ENCODE measurements at places on chromosomes 5 and 9.
A peak's percentile ranks its signal among the peaks of the same experiment; 100 is the strongest.

- no peak for DNase-seq
Measured at GRCh38 chr5:73199671-73200070, 26.7 kb downstream of the TMEM174 start.

- no peak for DNase-seq
Measured at GRCh38 chr5:75961818-75962217, 121.4 kb upstream of the SV2C start.

DNA sequence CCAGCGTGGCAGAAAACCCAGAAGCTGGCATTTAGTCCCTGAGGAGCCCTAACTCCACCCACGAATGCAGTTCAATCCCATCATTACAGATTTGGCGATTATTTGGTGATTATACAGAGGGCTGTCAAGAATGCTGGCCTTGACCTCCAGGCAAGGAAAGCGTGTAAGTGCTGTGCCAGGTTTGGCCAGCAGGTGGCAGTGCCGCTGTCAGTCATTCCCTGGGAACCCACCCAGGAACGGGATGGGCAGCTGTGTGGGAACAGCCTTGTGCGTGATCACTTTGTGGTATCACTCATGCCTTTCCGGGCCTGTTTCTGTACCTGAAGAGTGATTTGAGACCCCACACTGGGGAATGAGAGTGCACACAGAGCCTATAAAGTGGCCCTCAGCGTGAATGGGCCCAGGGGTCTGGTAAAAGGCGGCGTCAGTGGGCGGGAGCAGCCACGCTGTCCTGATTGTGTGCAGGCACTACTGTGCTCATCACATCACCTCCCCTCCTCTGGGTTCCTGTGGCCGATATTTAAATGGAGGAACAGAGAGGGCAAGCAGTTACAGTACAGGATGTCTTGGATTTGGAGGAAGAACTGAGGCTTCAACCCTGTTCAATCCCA, 215.6 kb downstream of the ROR2 start:
- DNase-seq, result peak; percentile 9

DNA sequence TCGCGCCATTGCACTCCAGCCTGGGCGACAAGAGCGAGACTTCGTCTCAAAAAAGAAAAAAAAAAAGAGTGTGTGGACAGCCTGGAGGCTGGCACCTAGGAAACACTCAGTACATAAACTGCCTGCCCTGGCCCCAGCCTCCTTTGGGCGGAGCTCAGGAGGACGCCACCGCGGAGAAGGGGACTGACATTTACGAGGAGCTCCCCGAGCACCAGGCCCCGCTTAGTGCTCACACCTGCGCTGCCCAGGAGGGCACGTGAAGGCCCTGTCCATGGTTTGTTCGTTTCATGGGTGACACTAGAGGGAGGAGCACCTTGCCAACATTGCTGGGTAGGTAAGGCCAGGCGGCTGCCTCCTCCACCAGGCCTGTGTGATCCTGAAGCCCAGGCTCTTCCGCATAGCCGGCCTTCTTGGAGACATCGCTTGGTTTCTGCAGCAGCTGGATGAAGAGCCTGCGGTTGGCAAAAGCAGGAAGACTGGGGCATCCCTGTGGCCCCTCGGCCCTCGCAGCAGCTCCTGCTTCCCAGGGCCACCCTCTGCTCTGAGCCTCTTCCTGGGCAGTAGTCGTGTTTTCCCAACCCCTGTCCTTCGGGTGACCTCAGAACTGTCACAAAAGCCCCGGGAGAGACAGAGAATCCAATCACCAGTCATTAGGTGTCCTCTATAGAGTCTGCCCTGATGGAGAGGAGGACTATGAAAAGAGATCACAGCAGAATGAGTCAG, 26.2 kb upstream of the LAMC3 start:
- DNase-seq, result no peak

DNA sequence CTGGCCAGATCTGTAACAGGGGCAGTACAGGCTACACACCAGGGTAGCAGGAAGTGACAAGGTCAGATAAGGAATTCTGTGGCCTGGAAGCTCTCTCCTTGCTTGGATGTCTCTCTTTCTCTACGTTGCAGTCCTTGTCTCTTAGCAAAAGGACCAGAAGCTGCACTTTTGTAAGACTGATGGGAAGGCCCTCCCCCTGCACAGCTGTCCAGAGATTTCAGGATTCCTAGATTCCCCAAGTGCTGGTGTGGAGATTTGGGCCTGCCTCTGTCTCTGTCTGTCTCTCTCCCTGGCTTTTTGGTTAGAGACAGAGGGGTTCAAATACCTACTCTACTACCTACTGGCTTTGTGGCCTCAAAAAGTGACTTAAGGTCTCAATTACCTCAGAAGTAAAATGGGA, 10.0 kb upstream of the CNTFR start:
- no peak for DNase-seq

DNA sequence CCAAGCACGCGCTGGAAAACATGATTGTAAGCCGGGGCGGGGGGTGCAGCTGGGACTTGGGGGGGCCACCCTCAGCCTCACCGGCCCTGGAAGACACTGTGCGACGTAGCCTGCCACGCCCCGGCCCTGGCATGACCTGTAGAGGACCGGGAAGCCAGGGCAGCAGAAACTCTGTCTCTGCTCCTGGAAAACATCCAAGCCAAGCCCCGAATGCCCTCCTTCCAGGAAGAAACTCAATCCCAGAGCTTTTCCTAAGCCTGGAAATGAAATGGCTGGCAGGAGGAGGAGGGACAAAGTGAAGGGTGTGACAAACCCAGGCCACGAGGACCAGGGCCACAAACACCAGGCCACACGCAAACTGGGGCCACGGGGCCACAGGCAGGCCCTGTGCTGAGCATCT, 55.4 kb downstream of the KCNT1 start:
- no peak for DNase-seq

DNA sequence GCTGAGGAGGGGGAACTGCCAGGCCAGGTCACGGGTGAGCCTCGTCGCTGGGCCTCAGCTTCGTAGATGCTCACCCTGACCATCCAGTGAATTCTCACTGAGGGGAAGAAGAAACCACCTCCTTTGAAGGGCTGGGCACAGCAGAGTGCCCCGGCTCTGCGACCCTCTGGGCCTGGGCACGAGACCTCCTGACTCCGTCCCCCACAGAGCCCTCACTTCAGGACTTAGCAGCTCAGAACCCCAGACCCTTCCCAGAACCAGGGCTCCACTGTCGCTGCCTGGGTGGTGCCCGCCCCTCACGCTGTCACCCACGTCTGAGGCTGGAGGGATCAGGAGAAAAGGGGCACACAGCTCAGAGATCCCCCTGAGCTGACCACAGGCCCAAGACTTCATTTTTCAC, 34.3 kb upstream of the TMEM250 start:
- DNase-seq, result no peak

- no peak for DNase-seq
Measured at GRCh38 chr9:21679432-21679831, 123.0 kb upstream of the MTAP start.

GRCh38 chr5:112208699-112209615, 210.1 kb downstream of the EPB41L4A start:
- no peak for DNase-seq

DNA sequence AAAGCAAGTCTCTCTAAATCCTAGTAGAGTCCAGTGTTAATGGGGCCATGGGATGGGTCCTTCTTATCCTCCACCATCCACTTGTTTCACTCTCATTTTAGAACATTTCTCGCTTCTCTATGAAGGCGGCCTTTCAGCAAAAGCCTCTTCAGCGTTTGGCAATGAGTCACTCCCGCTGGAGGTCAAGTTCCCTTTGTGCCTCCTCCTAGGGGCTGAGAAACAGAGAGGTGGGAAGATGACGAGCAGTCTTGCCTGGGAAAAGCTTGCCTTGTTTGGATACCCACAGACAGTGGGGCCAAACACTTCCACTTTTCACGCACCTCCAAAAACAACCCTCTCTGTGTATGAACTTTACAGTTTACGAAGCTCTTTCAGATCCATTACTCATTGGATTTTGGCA, 168.8 kb downstream of the GABBR2 start:
- no peak for DNase-seq

DNA sequence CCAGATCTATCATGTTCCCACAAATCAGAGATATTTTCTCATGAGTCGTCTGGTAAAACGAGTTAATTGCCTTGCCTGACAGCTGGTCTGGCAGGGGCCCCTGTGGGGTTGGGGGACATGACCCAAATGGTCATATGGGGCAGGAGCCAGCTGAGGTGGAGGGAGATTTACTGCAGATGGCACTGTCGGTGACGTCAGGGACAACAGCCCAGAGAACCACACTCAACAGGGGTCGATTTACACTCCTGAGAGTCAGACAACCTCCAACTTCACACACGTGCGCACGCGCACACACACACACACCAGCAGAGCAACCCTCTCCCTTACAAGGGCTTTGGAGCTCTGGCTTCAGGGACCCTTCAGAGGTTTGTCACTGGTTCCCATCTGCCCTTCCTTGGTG, 23.4 kb upstream of the GABRP start:
- no peak for DNase-seq

GRCh38 chr5:36870399-36871040, 6.0 kb upstream of the NIPBL start:
- peak; percentile 85 for DNase-seq

- DNase-seq, result no peak
Measured at GRCh38 chr5:67178966-67179365, 17.6 kb downstream of the CD180 start.

DNA sequence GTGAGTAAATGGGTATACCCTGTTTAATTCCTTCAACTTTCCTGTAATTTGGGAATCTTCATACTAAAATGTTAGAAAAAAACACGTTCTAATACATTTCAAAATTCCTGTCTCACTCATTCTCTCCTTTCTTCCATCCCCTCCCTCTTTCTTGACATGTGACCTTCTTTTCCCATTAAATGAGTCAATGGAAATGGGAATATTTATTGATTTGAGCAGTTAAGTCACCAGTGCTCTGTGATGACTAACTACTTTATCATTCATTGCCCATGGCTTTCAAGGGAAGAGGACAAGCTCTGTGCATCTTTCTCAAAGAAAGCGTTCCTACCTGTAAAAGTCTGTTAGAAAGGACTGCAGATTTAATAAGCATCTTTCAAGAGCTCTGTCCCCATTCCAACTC, 144.4 kb upstream of the MAP3K1 start:
- DNase-seq, result no peak

- DNase-seq, result no peak
Measured at GRCh38 chr5:132277971-132278853, 16.0 kb upstream of the SLC22A4 start.

DNA sequence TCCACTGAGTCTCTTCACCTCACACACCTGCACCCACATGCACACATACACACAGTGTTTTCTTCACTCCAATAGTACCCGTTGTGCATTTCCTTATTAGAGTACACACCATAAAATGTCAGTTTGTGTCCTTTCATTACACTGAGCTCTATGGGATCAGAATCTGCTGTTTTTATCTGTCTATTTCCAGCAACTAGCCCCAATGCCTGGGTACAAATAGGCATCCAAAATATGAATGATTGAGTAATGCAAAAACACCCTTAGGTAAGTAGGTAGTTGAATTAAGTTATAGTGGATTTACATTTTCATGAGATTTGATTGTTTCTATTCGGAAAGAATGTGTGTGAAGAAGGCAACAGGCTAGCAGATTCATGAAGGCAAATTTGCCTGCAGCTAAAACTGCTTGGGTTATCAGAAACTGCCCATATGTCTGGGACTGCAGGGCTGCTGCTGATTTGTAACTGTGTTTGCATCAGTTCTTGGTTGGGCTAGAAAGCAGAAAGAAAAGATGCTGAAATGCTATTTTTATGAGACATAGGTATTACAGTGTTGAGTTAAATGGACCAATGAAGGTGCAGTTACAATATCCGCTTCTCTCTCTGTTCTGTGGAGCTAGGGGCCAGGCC, 26.9 kb downstream of the PPP3R2 start:
- no peak for DNase-seq

- DNase-seq, result no peak
Measured at GRCh38 chr5:78903861-78904260, 81.2 kb downstream of the ARSB start.

DNA sequence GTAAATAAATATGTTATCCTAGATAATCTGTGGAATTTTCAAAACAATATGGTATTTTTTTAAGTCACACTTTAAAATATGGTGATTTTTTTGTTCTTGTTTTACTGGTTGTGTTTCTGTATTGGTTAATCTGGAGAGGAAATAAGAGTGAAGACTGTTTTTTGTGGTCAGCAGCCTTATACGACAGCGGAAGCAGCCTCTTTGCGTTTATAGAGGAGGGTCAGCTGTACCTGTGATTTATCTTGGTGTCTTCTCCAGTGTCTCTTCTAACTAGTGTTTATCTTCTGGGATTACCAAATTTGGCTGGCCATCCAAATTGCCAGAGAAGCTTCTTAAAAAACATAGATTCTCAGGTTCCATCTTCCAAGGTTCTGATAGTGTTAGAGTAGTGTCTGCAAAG, 58.7 kb downstream of the ICE1 start:
- DNase-seq, result no peak

DNA sequence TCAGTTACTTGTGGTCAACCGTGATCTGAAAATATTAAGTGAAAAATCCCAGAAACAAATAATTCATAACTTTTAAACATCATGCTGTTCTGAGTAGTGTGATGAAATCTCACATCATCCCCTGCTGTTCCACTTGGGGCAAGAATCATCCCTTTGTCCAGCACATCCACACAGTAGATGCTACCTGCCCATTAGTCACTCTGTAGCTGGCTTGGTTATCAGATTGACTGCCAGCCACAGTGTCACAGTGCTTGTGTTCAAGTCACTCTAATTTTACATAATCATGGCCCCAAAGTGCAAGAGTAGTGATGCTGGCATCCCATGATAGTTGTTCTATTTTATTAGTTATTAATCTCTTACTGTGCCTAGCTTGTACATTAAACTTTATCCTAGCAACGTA, 39.1 kb upstream of the CER1 start:
- no peak for DNase-seq

- peak; percentile 10 for DNase-seq
Measured at GRCh38 chr5:102600964-102601363, 102.2 kb upstream of the SLCO6A1 start.

GRCh38 chr5:179679014-179679674, 1.7 kb downstream of the CBY3 start:
- DNase-seq, result peak; percentile 12

- no peak for DNase-seq
Measured at GRCh38 chr5:37792975-37793631, 46.7 kb downstream of the GDNF start.

DNA sequence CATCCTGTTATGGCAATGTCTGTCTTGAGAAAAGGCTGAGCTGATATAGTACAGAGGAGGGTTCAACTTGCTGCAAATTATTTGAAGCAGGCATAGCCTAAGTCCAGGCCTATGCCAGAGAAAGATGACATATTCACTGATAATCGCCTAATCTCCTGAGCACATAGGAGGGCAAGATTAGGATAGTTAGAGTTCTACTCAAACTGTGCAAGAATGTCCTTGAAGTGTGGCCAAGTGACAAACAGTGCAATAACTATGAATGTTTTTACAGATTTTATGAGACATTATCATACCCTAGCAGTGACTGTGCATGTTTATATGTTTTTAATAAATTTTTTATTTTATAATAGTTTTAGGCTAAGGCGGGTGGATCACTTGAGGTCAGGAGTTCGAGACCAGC, 96.2 kb downstream of the TSSK1B start:
- DNase-seq, result no peak

DNA sequence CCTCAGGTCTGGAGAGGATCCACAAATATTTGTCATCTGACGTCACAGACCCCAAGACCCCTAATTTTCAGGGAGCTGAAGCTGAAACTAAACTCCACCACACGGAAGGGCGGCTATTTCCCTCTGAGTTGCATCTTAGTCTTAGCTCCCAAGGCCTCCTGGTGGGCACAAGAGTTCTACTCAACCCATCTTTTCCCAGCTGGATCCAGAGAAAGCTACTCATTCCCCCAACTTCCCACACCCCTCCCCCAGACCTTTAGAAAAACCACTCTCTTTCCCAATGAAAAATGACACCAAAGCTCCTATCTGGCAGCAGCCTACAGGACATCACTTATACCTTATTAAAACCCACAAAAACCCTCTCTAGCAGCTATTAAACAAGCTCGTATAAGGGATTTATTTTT, 67.1 kb upstream of the SLC1A1 start:
- no peak for DNase-seq

Measured in NCI-H1105 treated with DMSO at 0.1 percent for 48 hours (cell line).